ENCODE measurements at places on chromosomes 3 and 15. TPM values are rescaled to one million over a fixed set of nuclear protein-coding genes. Genes with fewer than 3 reads are reported as not detected.

DNA sequence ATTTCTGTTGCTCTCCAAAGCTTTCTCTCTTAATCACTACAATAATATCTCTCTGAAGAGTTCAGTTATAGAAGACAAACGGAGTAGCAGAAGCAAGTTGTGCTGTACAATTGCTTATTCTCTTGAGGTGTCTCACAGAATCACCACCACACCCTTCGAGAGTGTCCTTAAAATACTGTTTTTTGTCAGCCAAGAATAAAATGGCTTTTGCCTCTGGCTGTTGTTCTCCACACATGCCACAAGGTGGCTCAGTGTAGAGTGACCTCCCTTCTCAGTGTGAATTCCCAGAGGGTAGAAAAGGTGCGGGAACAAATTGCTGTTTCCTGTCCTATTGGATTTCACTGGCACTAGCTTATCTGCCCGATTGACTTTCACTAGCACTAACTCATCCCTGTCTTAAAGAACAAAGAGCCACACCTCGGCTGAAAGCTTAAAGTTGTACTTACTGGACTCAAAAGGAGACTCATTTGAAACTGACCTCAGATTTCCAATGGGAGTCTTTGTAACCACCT is 134.2 kb upstream of the SATB1 start:
- no peak for DNase-seq

DNA sequence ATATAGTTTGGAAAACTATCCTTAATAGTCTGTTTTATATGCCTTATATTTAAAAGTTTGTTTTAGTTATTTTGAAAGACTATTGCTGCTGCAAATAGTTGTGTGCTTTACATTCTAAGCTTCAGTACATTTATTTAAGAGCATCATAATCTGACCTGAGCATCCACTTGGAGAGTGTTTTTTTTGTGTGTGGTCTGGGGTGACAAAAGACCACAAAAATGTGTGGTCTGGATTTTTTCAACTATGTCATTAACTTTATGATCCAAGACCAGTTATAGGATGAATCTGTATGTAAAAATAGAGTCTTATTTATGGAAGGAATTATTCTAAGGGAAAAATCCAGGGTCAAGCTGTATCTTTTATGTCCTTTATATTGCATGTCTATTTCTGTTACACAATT is 77.4 kb downstream of the SLTM start:
- no peak for DNase-seq
- H3K4me1 ChIP-seq, result no peaks in the 10 kb centered on the region
- H3K4me3 ChIP-seq, result no peak overlapping the region

- no peak for DNase-seq
- no peak overlapping the region for H3K4me3 ChIP-seq
- no peaks in the 10 kb centered on the region for H3K4me1 ChIP-seq
- H3K36me3 ChIP-seq, result no peaks in the 10 kb centered on the region
- H3K27me3 ChIP-seq, result no peaks in the 10 kb centered on the region
- no peak overlapping the region for H3K27ac ChIP-seq
Measured at GRCh38 chr15:56553486-56553885, 88.5 kb upstream of the MNS1 start.

DNA sequence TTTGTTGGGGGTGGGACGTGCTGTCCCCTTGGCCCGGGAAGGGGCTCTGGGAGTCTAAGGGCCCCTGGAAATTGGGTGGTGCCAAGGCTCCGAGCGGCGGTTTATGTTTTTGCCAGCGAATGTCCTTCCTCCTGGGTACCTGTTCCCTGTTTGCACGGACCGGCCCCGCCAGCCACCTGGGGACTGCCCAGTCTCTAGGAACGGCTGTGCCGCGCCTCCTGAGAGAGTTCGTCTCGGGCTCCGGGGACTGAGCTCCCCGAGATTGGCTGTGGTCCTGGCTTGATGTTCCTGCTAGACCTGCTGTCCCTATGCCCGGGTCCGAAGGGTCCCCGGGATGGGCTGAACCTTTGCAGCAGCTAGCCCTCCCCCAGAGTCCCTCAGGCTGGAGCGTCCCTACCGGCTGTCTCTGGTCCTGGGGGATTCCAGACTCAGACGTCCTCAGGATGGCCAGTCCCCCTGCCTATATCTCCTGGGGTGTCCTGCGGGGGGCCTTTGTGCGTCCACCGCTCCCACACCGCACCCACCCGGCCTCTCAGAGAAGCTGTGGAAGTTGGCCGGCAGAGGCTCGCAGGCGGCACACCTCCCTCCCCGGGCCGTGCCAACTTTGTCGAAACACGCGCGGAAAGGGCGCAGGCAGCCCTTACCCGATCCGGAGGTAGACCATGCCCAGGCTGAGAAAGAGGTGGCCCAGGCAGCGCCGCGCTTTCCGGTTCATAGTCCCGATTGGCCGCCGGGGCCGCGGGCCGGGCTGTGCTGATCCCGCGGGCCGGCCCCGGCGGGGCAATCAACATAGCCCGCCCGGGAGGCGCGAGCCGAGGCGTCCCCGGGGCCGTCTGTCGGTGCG is 547 bp downstream of the WNT7A start:
- H3K36me3 ChIP-seq, result no peaks in the 10 kb centered on the region
- peaks cover 31% of the 10 kb centered on the region for H3K4me1 ChIP-seq
- peaks cover 29% of the 10 kb centered on the region for H3K27me3 ChIP-seq
- DNase-seq, result no peak
- no peak overlapping the region for H3K4me3 ChIP-seq
- H3K27ac ChIP-seq, result no peak overlapping the region

- no peaks in the 10 kb centered on the region for H3K4me1 ChIP-seq
- no peak for DNase-seq
- no peaks in the 10 kb centered on the region for H3K27me3 ChIP-seq
Measured at GRCh38 chr15:64209680-64210334, 47.0 kb upstream of the PPIB start.

TMEM40 gene
- total RNA-seq, result not detected
